B cell (primary cell): ENCODE measurements at places on chromosomes 5 and 9.

DNA sequence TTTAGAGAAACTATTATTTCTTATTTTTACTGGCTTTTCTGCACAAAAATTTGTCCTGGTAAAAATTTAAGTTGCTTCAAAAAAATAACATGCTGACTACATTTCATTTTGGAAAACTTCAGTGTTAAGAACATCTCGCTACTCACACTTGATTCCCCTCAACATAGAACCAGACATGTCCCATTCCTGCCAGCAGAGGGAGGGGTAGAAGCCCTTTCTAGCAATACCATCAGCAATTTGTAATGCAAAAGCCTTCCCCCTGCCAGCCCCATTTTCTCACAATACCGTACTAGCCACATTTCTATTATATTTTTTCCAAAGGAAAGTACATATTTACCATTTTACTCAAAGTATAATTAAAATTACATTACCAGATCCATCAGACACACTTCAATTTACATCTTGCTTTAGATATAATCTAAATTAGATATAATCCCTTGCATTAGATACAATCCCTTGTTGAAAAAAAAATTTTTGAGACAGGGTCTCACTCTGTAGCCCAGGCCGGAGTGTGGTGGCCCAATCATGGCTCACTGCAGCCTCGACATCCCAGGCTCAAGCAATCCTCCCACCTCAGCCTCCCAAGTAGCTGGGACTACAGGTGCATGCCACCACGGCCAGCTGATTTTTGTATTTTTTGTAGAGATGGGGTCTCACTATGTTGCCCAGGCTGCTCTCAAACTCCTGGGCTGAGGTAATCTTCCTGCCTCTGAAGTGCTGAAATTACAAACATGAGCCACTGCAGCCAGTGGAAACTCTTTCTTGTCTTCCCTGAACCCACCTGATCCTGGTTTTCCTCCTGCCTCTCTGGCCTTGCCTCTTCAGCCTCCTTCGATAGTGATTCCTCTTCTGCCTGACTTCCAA lies 39.6 kb upstream of the IDNK start:
- DNase-seq = peak; percentile 44

- no peak for DNase-seq
Observed at GRCh38 chr5:31703757-31704156, 64.8 kb downstream of the PDZD2 start.

DNA sequence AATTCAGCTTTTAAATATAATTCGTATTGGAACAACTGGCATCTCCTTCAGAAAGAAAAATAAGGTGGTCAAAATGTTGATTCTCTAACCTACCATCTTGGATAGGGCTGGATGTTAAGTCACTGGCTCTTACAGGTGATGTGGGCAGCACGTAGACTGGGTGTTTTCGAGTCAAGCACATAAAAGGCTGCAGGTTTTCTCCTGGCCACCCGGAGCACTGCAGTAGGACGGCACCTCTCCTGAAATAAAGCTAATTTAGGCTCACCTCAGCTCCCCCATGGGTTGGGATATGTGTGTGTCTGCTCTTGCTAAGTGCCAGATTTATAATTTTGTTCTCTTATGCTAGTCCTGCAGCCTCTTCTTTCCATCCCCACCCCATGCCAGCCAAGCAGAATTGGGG lies 80.3 kb downstream of the IQGAP2 start:
- DNase-seq = no peak

DNA sequence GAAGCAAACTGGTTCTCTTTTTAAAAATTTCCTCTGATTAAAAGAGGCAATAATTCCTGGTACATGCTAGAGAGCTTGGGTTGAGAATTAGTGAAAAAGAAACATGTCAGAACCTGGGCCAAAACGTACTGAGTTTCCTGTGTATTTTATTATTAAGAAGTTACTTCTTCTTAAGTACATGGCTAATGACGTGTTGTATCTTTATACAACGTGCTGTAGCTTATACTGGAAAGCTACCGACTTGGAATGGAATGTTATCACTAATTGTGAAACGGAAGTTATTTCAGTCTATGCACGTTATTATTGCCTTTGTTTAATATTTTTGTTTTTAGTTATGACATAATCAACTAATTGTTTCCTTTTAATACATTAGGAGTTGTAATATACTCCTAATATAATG lies 43.1 kb downstream of the ZNF366 start:
- DNase-seq = no peak

GRCh38 chr5:171306166-171306565 lies 2.9 kb upstream of the TLX3 start:
- DNase-seq = no peak

- DNase-seq = no peak
Observed at GRCh38 chr5:168313596-168314204, 22.3 kb downstream of the WWC1 start.

DNA sequence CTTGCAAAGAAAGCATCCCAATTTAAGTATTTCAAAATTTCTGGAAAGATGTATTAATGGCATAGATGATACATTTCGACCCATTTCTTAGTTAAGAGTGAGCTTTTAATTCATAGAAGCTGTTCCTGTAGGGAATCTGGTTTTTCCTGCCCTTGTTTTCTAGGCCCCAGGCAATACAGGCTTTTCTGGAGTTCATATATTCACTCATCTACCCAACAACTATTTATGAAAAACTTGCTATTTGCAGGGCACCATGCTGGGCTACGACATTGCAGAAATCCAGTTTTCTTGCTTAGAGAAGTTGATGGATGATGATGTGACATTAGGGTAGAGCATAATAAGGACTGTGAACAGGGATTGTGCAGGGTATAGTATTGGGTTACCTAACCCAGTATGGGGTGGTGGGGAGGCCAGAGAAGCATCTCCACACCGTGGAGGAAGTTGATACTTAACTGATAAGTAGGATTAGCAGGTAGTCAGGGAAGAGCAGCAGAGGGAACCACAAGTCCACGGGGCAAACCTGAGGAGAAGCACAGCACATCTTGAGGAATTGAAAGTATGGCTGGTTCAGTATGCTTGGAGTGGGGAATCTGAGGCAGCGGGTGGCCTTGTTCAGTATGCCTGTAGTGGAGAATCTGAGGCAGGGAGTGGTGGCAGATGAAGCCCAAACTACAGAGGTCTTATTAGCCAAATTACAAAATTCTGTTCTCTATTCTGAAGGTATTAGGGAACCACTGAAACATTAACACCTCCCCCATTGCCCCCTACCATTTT lies 247.5 kb downstream of the ARRDC3 start:
- DNase-seq = no peak

DNA sequence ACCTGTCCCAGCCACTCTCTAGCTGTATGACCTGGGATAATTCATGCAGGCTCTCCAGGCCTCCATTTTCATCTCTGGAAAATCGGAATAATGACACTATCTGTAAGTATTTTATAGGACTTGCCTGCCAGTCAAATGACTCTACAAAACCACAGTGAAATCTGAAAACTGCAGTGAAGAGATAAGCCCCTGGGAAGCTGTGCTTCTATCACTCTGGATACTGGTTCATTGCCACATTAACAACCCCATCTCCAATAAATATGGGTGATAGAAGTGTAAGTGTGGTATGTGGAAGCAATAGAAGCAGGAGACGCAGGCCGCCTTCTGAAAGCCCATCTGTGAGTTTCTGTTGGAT lies 31.8 kb downstream of the WHRN start:
- DNase-seq = no peak

GRCh38 chr5:123452401-123452800 lies 29.2 kb upstream of the CEP120 start:
- DNase-seq = no peak

DNA sequence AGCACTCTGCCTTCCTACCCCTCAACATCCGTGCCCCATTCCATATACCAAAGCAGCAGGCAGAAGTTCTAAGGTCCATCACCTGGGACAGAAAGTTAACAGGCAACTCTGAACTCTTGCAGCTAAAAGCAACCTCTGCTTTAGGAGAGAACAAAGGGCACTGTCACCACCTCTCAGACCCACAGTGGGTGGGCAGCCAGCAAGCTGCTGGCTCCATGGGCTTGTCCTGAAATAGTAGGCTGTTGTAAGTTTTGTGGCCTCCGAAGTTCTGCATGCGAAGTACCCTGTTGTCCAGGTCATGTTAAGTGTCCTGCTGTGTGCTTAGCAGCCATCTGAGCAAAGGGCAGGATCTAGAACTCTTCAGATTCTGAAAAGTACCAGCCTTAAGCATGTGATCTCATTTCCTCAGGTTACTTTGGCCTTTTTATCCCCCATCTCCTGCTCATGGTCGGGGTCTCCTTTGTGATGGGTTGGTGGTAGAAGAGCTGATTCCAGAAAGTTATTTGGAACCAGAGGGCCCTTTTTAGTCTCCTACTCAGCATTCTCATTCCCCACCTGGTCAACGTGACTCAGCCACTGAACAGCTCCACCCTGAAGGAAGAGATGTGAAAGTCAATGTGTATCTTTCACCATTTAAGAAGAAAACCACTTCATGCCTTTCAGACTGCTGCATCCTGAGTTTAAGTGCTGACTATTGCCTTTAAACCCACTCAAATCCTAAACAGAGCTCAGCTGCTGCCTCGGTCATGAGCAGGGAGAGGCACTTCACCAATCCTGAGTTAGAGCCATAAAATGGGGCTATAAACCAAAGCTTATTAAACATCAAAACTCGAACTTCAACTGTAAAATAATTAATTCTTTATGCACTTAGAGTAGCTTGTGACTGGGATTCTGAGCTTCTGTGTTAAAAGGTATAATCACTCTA lies 121.4 kb downstream of the DPYSL3 start:
- DNase-seq = no peak

DNA sequence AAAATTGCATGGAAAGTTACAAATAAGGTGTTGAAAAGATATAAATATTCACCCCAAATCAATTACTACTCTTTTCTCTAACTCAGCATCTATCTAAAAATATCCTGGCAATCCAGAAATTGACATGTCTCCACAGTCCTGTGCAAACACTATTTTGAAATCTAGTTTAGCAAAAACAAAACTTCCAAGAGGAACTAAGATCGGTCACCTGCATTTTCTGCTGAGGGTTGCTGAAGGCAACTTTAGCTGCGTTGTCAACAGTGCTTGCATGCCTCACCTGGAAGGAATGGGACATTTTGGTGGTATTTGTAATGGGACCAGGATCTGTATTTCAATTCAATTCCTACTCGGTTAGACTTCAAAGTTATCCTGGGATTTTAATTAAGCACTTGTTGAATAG lies 398.3 kb downstream of the NTRK2 start:
- DNase-seq = no peak

- no peak for DNase-seq
Observed at GRCh38 chr5:33474004-33474403, 33.2 kb downstream of the TARS1 start.

DNA sequence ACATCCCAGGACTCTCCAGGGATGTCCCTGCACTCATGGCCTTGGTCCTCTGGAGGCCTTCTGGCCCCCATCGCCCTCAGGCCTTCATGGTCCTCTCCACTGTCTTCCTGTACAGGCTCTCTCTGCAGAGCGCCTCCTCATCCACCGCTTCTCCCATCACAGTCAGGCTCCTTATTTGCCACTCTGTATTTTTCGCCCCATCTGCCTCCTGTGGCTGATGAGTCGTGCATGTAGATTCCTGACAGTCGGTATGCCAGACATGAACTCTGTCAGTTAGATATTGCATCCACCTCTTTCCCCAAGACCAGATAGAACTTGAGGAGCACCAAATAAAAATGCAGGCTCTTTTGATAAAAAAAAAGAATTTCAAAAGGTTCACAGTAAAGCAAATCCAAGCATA lies 362.8 kb downstream of the IRX1 start:
- DNase-seq = no peak

GRCh38 chr5:81398741-81399140 lies 4.8 kb upstream of the ACOT12 start:
- no peak for DNase-seq

- DNase-seq = no peak
Observed at GRCh38 chr9:136222166-136222905, 17.4 kb upstream of the LHX3 start.

GRCh38 chr9:4174546-4175175 lies 125.2 kb downstream of the GLIS3 start:
- DNase-seq = no peak

DNA sequence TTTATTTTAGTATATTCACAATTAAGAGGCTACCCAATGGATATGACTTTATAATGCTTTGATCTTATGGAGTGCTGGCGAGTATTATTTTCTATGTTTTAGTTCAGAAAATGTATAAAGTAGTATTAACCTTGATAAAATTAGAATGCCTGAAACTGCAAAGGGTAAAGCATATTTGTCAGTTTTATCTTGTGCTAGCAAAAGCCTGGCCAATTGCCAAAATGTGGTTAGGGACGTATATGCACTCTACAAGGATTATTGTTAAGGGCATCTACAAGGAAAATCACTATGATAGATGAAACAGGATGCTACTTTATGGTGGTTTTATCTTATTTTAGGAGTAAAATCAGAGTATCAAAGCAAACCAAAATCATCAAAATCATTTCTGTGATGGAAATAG lies 281.7 kb downstream of the CCDC171 start:
- DNase-seq = no peak
